ENCODE measurements at places on chromosomes 5 and 9.

DNA sequence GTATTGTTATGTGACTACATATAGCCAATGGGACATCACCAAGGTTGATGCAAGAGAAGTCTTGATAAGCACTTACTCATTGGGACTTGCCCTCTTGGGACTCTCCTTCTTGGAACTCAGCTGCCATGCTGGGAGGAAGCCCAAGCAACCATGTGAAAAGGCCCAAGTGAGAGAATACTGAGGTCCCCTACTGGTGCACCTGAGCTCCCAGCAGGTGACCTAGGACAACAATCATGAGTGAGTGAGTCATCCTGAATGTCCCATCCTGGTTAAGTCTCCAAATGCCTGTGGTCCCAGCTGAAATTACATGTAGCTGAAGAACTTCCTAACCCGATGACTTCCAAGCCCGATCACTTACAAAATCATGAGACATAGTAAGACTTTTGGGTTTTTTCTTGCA is 260.7 kb downstream of the ICE1 start:
- no peak for DNase-seq

GRCh38 chr9:109278848-109279247 is 42.0 kb downstream of the EPB41L4B start:
- DNase-seq = no peak

GRCh38 chr5:53246042-53246836 is 136.7 kb upstream of the MOCS2 start:
- no peak for DNase-seq

- DNase-seq = no peak
These were observed 141.7 kb downstream of the MYO10 start for GRCh38 chr5:16794269-16794913.

DNA sequence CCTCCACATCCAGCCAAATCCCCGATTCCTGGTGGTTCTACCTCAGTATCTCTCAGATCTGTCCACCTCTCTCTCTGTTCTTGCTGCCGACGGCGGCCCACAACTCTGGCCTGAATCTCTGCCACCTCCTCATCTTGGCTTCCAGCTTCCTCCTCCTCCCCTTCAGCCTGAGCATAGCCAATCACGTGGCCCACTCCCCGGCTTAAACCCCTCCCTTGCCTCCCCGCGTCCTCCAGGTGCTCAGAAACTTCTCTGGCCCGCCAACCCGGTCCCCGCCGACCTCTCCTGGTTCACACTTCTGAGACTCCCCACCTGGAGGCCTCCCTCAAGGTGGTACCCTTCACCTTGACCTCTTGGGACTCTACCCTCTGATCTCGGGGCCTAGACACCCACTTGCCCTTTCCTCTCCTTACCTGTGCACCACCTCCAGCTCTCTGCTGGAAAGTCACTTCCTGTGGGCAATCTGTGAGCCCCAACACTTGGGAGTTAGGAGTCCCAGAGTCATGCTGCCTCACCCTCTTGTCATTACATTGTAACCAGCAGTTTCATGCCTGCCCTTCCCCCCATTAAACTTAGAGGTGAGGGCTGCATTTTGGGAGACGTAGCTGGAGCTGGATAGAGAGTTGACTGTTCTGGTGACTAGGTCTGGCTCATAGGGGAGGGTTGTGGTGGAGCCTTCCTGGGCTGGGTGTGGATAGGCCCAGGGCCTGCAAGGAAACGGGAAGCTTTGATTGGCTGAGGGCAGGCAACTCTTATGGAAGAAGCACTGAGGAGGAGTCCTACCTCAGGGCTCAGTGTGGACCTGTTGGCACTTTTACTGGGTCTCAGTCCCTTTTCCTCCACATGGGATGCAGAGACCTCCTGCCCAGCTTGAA is 4.5 kb upstream of the SET start:
- DNase-seq = peak; percentile 47

DNA sequence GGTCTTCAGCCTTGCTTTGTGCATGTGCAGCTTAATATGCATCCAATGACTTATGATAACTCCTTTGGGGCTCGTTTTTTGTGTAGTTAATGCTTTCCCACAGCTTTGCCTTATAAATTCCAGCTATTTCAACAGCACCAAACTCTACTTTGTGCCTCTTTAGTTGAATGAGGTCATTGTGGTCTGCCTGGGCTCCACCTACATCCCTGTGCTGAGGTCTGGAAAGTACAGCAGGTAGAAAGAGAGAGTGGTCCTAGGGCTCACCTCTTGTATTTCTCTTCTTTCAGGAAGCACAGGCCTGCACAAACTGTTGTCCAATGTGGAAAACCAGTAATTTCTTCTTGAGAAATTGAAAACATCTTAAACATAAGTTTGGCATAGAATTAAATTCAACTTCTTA is 167.2 kb downstream of the XRCC4 start:
- no peak for DNase-seq

DNA sequence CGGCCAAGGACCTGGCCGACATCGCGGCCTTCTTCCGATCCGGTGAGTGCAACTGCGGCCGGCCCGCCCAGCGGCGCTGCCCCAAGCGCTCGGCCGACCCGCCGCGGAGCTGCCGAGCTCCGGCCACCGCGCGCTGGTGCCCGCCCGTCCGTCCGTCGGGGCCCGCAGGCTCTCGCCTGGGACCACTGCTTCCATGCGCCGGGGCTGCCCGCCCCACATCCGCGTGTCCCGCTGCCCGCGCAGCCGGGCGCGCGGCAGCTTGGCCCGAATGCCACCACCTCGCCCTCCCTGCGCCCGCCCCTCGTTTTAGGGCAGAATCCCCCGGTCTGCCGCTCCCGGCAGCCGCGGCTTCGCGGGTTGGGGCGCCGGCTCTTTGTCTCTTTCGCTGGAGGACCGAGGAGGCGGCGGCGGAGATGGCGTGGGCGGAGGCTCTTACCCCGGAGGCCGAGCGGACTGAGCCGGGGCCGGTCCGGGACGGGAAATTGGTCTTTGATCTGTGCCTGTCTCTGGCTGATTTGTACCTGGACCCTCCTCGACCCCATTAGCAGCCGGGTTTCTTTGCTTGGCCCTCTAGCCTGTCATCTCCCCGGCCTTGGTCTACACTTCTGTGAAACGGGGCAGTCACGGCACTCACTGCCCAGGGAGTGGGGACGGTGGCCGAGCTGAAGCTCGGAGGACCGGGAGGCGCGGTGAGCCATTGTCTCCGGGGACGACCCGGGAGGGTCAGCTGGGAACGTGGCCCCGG is 871 bp downstream of the TRIO start:
- DNase-seq = no peak

- DNase-seq = no peak
These were observed 167.8 kb downstream of the TRIO start for GRCh38 chr5:14310901-14311300.

DNA sequence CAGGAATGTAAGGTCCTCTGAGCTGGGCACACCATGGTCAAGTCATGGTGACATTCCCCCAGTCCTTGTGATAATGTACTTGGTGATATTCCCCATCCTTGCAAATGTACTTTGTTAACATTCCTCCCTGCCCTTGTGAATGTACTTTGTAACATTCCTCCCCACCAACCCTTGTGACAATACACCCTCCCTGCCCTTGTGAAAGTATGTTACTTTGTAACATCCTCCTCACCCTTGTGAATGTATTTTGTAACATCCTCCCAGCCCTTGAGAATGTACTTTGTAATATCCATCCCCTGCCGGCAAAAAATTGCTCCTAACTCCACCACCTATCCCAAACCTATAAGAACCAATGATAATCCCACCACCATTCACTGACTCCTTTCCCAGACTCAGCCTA is 53.3 kb downstream of the RAPGEF6 start:
- DNase-seq = no peak

DNA sequence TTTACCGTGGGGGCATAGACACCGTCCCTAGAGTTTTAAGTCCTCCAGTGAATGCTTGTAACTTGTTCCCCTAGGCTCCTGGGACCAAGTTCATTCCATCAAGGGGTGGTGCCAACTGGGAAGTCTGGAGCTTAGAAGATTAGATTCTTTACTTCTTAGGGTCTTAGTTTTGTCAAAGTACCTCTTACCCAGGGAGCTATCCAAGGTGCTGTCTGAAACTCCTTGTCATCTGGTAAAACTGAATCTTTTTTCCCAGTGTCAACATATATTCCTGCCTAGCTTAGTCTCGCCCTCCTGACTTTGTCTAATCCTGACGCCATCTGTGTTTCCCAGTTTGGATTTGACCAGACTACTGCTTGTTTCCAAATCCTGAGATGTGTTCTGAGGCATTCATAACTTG is 41.6 kb downstream of the MAMDC2 start:
- DNase-seq = no peak

- DNase-seq = no peak
These were observed 97.8 kb upstream of the SLC28A3 start for GRCh38 chr9:84438391-84438790.

DNA sequence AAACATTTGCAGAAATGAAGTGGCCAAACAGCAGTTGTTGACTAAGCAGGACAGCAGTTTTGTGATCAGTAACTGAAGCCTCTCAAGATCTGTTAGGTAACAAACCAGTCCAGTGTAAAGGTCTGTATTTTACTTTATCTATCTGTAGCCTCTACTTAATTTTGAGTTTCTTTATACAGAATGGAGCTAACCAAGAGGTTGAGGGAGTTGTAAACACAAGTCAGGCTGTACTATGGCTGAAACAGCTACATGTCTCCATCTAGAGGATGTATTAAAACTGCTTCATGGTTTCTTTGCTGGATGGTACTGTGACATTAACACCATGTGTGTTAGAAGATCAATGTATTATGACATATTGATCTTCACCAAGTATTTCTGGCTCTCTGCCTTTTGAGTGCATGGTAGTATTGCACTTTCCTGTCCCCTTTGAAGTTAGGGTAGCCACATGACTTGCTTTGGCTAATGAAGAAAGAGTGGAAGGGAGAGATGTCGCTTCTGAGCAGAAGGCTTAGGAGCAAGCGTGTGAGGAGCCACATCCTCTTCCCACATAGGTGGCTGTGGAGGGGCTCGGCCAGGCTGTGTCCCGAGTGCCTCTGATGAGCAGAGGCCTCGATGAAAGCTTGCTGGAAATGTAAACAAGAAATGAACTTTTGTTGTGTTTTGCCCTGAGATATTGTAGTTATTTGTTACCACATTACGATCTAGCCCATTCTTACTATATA is 105.6 kb upstream of the PCA3 start:
- no peak for DNase-seq

DNA sequence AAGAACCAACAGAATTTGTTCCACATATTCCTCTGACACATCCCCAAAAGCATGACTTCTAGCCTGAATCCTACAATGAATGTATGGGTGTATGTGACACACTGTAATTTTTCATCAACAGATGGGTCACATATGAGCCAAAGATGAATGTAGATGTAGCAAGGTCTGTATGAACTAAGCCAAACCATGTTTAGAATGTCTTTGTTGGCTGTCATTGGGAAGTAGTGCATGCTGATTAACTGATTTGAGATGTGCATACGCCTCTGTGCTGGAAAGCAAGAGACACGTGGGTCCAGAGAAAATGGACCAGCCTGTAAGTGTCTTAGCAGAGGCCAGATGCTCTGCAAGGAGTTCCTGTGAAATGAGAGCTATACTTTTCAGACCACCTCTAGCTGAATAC is 222.0 kb downstream of the COMMD10 start:
- DNase-seq = no peak

DNA sequence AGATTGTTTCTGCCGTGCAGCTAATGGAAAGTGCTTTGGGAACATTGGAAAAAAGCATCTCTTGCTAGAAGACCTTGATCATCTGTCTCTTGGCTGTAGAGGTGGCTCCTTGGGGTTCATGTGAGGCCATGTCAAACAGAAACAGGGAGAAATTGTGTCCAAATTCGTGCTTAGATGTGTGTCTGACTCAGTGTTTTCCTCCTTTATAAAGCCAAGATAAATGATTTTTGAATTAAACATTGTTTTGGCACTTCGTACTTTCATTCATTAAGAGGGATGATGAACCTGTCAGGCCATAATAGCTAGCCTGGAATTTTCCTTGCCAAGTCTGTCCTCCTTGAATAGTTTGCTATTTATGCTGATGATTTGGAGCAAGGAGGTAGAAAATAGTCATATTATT is 143.8 kb downstream of the FBXL7 start:
- DNase-seq = no peak

- no peak for DNase-seq
These were observed 80.4 kb upstream of the CDH6 start for GRCh38 chr5:31113101-31113500.

- DNase-seq = no peak
These were observed 5.3 kb downstream of the SLC34A1 start for GRCh38 chr5:177389241-177390169.

Data from stimulated activated CD8-positive, alpha-beta memory T cell treated with anti-CD3 and anti-CD28 coated beads, Interleukin-4, amount 100 ng/mL, for 1 hour (primary cell).